ENCODE measurements at places on chromosomes 7 and 10. TPM values are rescaled to one million over a fixed set of nuclear protein-coding genes. Genes with fewer than 3 reads are reported as not detected.

Gene ANKRD30A
- total RNA-seq = not detected

Gene SLC18A3
- total RNA-seq = not detected

Gene NFE2L3
- total RNA-seq = 72.5 TPM

Gene VWDE
- total RNA-seq = 0.30 TPM

Gene SH2D4B
- total RNA-seq = not detected

Gene CHST15
- 0.46 TPM for total RNA-seq

Gene ZDHHC4
- total RNA-seq = 52.9 TPM

Gene ACSM6
- not detected for total RNA-seq

Gene GNG11
- 26.1 TPM for total RNA-seq

Gene ATOH7
- not detected for total RNA-seq

Gene FAM170B
- total RNA-seq = not detected

Gene NPTX2
- total RNA-seq = 1.5 TPM

Gene SPDYE18
- not detected for total RNA-seq

Gene GPR85
- 2.6 TPM for total RNA-seq

Gene PNLIPRP3
- total RNA-seq = not detected

Gene CALML3
- total RNA-seq = not detected

Gene MYH16
- under 0.01 TPM for total RNA-seq

Measured in smooth muscle cell of the umbilical artery (primary cell).